Muscle of leg (tissue), 16 donors: ENCODE measurements at places on chromosomes 12 and 14. TPM values are rescaled to one million over a fixed set of nuclear protein-coding genes. Genes with fewer than 3 reads are reported as not detected.

DNA sequence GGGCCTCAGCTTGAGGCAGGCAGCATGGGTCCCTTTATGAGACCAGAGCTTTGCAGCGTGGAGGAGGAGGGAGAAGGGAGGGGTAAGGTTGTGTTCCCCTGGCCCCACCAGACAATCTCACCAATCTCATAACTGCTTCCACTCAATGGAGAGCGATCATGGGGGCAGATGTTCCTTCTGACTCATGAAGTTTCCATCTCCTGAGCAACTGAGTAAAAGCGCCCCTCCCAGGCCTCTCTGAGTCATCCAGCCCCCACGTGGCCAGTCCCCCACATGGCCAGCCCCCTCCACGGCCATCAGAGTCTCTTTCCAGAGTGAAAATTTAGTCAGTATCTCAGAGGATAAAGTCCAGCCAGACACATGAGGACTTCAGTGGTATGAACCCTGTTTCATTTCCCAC lies 39.2 kb upstream of the PLXNC1 start:
- H3K36me3 ChIP-seq: no peaks in the 10 kb centered on the region
- peaks cover 9% of the 10 kb centered on the region for H3K27me3 ChIP-seq
- no peak for DNase-seq
- no peaks in the 10 kb centered on the region for H3K4me1 ChIP-seq
- no peak overlapping the region for H3K4me3 ChIP-seq
- H3K27ac ChIP-seq: no peak overlapping the region

OAS1 gene
- polyA plus RNA-seq: 3.2 TPM

CCDC198 gene
- not detected for polyA plus RNA-seq

FIGNL2 gene
- polyA plus RNA-seq: 1.7 TPM

DNA sequence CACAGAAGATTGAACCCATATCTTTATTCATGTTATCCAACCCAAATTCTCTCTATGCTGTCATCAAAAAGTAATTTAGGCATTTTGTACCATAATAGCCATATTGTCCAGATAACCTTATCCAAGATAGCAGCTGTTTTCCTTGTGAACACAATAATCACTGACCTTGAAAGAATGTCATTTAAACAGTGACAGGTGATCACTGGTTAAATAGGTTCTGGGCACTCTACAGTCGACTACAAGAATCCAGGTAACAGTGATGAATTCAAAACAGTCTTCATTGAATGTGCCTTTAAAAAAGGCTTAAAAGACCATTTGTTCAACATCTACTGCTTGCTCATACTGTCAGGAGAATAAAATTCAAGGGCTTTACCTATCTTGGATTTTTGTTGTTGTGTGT lies 4.6 kb upstream of the SPX start:
- no peak overlapping the region for H3K27ac ChIP-seq
- H3K4me3 ChIP-seq: no peak overlapping the region
- H3K27me3 ChIP-seq: no peaks in the 10 kb centered on the region
- no peaks in the 10 kb centered on the region for H3K4me1 ChIP-seq
- H3K36me3 ChIP-seq: no peaks in the 10 kb centered on the region
- DNase-seq: no peak

KRT3 gene
- not detected for polyA plus RNA-seq

ZFYVE21 gene
- polyA plus RNA-seq: 33.6 TPM

DNA sequence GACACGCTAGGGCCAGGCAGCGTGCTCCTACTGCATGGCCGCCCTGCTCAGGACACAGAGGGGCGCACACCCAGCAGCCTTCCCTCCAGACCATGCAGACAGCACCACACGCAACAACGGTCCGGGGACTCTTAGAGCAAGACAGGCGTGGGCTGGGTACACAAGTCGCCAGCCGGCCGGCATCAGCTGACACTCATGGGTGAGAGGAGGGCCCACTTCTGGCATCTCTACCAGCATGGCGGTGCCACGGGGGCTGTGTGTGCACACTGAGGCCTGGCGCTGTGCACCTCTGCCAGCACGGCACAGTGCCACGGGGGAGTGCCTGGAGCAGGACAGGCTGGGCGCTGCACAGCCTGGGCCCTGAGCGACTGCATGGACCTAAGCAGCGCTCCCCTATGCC lies 6.7 kb upstream of the BTBD6 start:
- H3K4me1 ChIP-seq: peaks cover 2% of the 10 kb centered on the region
- H3K36me3 ChIP-seq: peaks cover 25% of the 10 kb centered on the region
- H3K4me3 ChIP-seq: no peak overlapping the region

KCNC2 gene
- polyA plus RNA-seq: 0.29 TPM

GRCh38 chr14:103973354-103973753 lies 31.0 kb upstream of the RD3L start:
- peak; percentile 2 for DNase-seq
- no peak overlapping the region for H3K4me3 ChIP-seq
- no peaks in the 10 kb centered on the region for H3K36me3 ChIP-seq
- peaks cover 3% of the 10 kb centered on the region for H3K27me3 ChIP-seq

- no peaks in the 10 kb centered on the region for H3K36me3 ChIP-seq
- H3K4me3 ChIP-seq: no peak overlapping the region
- H3K27me3 ChIP-seq: peaks cover 32% of the 10 kb centered on the region
- H3K27ac ChIP-seq: no peak overlapping the region
- H3K4me1 ChIP-seq: peaks cover 8% of the 10 kb centered on the region
These were observed 6.7 kb upstream of the KRT1 start for GRCh38 chr12:52686756-52687487.
